ENCODE measurements at places on chromosomes 13 and 19.
A peak's percentile ranks its signal among the peaks of the same experiment; 100 is the strongest.

- no peak for DNase-seq
Measured at GRCh38 chr13:98957731-98958442, 20.0 kb downstream of the DOCK9 start.

- DNase-seq = no peak
Measured at GRCh38 chr13:80988391-80989151, 647.6 kb upstream of the SPRY2 start.

DNA sequence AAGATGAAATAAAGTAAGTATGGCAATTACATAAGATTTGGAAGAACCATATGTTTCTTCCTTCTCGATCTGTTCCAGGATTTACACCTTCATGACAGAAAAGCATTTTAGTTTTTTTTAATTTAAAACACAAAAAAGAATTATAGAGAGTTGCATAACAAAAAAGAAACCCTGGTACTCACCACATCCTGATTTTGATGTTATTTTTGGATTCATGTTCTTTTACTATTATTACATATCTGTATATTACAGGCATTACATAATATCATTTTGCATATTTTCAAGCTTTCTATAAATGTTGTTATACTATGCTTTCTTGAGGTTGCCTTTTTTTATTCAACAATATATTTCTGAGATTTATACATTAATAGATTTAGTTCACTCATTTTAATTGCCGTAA is 6.7 kb upstream of the KATNAL1 start:
- DNase-seq = no peak

DNA sequence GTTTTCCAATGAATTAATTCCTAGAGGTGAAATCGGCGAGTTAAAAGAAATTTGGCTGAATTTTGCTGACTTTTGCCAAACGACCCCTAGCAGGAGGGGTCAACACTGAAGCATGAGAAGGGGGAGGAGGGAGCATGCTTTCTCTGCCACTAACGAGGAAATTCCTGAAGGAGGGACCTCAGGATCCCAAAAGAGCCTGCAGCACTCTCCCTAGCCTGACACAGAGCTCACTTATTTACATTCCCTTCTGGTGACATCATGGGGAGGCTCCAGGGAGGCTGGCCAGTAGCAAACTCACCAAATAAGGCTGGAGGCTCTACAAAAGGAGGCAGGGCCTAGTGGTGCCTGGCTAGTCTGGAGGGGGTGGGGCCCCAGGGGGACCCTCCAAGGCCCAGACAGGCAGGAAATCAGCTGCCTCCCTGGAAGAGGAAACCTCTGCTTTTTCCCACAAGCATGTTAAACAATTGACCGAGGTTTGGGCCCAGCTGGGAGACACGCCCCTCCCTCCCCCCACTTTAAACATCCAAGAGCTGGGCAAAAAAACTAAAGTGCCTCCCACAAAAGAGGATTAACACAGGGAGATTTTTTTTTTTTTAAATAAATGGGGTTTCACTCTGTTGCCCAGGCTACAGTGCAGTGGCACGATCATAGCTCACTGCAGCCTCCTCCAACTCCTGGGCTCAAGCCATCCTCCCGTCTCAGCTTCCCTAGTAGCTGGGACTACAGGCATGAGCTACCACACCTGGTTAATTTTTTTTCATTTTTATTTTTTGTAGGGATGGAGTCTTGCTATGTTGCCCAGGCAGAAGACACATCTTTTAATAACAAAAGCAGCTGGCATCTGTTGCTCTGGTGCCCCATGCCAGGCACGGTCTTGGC is 2.1 kb downstream of the DAPK3 start:
- peak; percentile 84 for DNase-seq

DNA sequence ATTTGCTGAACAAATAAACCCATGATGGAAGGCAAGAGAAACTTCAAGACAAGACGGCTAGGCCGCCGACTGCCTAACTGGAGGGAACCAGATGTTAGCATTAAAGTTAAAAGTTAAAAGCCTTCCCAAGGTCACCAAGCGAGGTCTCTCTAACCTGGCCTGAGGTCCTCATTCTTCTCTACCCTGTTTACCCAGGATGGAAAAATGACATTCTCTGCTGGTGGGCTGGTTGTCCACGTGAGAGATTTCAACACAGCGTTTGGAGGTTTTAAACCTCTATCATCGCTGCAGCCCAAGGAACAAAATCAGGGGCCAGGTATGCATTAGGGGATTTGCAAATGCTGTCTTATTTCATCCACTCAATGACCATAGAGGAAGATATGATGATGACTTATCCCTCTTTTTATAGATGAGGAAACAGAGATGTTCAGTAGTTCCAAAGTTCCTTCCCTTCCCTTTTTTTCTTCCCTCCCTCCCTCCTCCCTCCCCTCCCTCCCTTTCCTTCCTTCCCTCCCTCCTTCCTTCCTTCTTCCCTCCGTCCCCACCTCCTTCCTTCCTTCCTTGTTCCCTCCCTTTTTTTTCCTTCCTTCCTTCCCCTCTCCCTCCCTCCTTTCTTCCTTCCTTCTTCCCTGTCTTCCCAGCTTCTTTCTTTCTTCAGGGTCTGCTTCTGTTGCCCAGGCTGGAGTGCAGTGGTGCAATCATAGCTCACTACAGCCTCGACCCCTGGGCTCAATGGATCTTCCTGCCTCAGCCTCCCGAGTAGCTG is 79.7 kb downstream of the INSR start:
- DNase-seq = no peak

GRCh38 chr13:23959231-23959862 is 62.0 kb upstream of the C1QTNF9B start:
- no peak for DNase-seq

DNA sequence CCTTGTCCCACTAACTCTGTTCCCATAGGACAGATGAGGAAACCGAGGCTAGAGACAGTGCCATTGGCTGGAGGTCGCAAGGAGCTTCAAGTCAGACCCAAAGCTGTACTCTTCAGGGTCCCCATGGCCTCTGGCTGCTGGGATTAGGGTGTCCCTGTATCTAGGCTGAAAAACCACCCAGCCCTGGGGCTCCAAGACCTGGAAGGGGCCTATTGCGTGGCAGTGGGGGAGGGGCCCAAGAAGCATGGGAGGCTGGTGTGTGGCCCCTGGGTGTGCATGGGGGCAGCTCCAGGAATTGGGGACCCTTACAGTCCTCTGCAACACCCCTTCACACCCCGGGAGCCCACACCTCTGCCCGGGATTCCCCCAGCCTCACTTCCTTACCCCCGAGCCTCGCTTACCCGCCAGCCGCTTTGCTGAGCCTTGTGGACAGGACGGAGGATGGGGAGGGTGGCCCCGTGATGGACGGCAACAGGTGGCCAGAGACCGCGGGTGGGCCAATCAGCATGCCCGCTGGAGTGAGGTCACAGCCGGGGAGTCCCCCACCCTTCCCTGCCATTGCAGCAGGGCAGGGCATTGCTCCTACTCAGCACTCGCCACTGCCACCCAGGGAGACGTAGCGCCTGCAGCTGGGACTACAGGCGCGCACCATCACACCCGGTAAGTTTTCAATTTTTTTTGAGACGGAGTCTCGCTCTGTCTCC is at the start of gene JSRP1:
Gene JSRP1 (minus strand): TSS at position 436 of the 704 bp plus-strand sequence. CDS start 1,103 bp downstream, outside the sequence.
- no peak for DNase-seq

DNA sequence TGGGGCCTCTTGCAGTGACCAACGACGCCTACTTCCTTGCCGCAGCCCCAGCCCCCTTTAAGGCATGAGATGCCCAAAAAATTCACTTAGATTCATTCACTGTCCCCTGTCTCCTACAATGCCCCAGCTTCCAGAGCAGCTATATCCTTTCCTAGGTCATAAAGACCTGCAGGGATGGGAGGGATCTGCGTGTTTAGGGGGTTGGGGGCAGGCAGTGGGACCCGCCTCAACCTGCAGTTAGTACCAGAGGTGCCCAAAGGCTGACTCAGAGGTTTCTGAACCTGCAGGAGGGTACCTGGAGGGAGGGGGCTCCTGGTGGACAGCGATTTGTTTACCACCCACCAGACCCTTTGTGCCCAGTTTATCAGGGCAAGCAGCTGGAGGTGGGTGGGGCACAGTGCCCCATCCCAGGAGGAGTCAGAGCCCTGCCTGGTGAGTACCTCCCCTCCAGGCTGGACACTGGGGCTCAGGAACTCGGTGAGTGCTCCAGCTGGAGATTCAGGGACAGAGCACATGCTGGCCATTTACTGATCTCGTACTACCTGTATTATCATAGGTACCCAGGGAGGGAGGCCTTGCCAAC is 10.1 kb downstream of the RPS28 start:
- no peak for DNase-seq

DNA sequence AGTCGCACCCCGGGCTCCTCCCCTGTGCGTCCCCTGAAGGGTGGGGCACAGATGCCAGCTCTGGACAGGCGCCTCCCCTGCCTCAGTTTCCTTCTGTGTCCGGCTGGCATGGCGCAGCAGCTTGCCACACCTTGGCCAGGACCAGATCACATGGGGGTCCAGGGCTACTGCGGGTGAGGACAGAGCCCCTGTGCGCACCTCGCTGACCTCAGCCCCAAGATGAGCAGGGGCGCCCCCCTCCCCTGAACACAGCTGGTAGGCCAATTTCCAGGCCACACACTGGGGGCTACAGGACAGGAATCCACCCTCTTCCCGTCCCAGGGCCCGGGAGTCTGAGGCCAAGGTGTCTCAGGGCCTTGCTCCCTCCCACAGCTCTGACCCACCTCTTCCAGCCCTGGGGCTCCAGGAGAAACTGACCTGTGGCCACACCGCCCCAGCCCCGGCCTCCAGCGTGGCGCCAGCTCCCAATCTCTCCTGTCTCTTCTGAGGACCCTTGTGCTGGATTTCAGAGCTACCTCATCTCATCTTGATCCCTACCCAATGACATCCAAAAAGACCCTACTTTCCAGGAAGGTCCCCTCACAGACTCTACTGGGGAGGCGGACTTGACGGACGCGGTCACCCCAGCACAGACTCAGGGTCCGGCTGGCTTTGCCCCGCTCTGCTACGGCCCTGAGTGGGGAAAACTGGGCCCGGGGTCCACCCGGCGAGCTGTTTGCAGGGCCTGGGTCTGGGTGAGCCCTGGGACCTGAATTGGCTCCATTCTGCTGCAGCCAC is 28.2 kb downstream of the SBNO2 start:
- DNase-seq = no peak

DNA sequence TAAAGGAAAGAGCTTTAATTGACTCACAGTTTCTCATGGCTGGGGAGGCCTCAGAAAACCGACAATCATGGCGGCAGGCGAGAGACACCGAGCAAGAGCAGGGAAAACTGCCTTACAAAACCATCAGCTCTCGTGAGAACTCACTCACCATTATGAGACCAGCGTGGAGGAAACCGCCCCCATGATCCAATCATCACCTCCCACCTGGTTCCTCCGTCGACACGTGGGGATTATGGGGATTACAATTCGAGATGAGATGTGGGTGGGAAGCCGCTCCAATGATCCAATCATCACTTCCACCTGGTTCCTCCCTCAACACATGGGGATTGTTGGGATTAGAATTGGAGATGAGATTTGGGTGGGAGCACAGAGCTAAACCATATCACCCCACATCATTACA is 293.9 kb downstream of the ABCC4 start:
- DNase-seq = no peak

DNA sequence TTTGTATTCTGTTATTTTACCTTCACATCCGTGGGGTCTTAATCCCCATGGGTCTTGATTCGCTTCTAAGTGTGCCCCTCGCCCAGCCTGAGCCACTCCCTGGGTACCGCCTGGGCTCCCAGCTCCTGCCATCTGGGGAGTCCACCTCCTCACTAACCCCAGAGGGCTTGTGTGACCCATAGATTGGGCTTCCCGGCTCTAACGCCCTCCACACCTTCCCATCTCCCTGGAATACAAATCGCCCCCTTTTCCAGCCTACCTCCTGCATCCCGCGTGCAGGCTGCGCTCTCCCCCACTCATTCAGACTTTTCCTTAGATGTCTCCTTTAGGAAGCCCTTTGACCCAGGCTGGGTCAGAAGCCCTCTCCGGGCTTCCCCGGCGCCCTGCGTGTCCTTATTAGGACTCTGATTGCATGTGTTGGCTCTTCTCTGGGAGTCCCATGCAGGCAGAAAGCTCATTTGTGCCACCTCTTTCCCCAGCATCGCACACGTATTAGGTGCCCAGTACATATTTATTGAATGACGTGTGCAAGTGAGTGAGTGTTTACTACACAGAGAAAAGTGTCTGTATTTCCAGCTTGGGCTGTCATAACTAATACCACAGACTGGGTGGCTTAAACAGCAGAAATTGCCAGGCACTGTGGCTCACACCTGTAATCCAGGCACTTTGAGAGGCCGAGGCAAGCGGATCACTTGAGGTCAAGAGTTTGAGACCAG is 757 bp downstream of the CCDC124 start:
- no peak for DNase-seq

- DNase-seq = no peak
Measured at GRCh38 chr19:7104747-7105447, 35.4 kb downstream of the ZNF557 start.

GRCh38 chr13:48233046-48233888 is at the start of gene ITM2B:
TSS of gene ITM2B (plus strand) at chr13:48233206. CDS start at chr13:48233361, 155 bp downstream.
- peak; percentile 47 for DNase-seq

DNA sequence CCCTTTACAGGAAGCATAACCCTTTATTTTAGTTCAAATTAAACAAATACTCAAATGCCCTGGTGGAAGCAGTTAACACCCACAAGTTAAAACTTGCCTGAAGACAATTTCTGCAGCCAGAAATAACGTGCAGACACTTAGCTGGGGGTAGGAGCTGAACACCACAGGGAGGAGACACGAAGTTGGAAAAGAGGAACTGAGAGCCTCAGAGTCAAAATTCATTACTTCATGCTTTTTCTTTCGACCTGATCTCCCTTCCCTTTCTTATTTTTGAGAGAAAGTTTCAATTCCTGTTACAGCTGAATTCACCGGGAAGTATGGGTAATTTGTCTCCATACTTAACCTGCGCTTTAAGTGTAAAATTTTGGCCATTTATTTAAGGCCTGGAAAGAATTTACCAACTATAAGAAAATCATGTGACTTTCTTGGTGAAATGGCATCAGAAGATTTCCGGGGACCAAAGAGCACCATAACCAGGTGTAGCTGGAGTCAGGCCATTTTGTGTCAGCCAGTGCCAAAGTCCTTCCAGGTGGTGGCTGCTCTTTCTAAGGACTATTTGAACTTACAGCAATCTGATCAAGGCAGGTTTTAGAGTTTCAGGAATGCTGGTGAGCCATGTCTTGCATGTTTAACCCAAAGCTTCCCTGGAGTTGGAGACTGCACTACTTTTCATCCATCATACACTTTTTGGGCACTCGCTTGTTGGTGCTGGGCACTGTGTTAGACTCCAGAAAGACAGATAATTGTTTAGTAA is 46.5 kb upstream of the RCBTB2 start:
- DNase-seq = no peak

DNA sequence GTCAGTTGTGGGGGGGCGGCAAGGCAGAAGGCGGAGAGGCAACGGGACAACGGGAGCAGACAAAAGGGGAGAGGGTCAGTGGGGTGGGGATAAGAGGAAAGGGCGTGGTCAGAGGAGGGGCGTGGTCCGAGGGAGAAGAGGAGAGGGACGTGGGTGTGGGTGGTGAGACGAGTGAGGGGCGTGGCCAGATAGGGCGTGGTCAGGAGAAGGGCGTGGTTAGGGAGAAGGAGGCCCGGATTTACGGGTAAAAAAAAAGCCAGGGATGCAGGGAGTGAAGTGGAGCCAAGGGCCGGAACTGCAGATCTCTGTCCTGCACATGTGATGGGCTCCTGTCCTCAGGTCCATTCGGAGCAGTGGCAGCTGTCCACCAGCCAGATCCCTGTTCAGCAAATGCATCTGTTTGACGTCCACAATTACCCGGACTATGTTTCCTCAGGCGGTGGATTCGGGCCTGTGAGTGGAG is 21.5 kb downstream of the CPT1C start:
- DNase-seq = no peak

- no peak for DNase-seq
Measured at GRCh38 chr19:49802836-49803528, 10.1 kb downstream of the FUZ start.

GRCh38 chr19:49474542-49474924 is 518 bp downstream of the FLT3LG start:
- no peak for DNase-seq
